ENCODE measurements at places on chromosomes 2 and 18.

- no peak for DNase-seq
Observed at GRCh38 chr18:39318462-39318861, 1752.9 kb upstream of the CELF4 start.

GRCh38 chr2:29246383-29247300 lies 131.4 kb downstream of the CLIP4 start:
- DNase-seq, result no peak

DNA sequence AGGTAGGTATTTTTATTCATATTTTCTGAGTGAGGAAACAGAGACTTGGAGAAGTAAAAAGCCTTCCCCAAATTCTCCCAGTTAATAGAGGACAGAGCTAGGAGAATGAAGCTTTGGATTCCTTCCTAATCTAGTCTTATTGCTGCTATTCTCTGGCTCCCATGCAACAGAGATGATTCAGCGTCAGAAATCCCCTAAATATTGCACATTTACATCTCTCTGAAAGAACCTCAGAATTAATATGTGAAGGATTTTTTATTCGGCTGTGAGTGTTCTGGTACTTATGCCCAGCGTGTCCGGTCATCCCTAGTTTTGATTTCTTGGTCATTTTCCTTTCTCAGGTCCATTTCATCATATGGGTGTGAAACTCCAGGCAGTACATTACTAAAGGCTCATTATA lies 91.2 kb upstream of the SESTD1 start:
- no peak for DNase-seq

GRCh38 chr18:40867459-40867858 lies 1087.6 kb upstream of the PIK3C3 start:
- no peak for DNase-seq

DNA sequence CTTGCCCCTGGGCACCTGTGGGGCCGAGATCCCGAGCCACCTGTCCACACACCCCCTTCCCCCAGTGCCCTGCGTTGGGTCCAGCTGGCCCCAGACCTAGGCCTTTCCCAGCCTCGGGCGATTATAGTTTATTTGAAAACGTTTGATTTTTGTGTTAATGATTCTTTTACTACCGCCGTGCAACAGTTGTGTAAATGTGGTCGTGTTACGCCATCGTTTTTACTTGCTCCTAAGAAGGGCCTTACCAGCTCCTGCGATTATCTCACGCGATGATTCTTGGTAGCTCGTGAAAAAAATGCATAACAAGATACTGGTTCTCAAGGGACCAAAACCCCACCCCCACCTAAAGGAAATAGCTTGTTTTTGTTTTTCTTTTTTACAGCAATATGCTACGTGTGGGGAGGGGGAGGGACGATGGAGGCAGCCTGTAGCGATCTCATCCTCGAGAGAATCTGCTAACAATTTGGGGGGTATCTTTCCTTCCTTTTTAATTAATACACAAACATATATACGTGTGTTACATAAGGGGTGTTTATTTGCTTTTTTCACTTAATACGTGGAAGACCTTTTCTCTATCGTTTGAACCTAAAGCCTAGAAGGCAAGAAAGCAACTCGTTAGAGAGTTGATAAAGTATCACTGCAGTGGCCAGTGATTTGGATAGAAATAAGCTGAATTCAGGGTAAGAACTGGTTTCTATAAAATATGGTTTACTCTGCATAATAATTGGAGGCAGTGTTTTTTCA lies 1.0 kb downstream of the ZDBF2 start:
- no peak for DNase-seq

- DNase-seq, result peak; percentile 27
Observed at GRCh38 chr2:144320491-144320890, 199.4 kb downstream of the ZEB2 start.

DNA sequence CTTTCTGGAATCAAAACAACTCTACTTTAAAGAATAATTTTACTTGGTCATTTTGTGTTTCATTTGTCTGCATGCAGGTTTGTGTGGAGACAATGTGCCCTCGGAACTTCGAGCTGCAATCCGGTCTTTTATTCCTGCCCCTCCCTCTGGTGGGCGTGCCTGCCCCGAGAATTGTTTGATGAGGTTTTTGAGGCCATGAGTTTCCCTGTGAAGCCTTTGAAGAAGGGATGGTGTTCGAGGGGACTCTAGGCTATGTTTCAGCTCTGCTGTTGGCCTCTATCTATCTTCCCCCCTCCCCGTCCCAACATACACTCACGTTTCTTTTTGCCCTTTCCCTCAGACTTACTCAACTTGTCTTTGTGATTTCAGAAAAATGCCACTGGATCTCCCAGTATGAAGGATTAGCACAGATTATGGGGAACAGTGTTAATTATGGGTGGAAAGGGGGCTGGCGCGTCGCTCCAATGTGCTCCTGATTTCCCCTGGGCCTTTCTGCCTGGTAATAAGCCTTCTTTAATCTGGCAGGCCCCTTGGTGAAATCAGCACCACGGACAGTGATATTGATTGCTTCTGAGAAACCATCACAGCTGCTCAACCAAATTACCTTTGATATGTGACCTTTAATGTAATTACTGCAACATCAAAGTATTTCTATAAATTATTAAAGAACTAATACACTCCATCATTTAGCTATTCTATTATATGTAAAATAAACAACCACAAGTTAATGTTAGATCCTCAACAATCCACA lies 82.2 kb downstream of the CELF4 start:
- DNase-seq, result no peak

DNA sequence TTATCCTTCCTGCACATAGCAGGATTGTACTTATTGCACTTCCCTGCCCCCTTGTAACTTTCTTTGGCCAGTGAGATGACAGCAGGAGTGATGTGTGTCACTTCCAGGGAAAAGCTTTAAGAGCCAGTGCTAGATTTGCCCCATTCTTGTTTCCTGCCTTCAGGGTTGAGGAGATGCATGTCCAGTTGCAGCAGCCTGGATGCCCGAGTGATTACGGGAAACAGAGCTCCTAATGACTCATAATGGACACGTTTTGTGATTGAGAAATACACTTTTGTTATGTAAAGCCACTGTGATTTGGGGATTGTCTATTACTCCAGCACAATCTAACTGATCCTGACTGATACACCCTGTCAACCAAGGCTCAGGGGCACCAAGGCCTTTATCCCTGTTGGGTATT lies 5.0 kb upstream of the TET3 start:
- DNase-seq, result no peak

DNA sequence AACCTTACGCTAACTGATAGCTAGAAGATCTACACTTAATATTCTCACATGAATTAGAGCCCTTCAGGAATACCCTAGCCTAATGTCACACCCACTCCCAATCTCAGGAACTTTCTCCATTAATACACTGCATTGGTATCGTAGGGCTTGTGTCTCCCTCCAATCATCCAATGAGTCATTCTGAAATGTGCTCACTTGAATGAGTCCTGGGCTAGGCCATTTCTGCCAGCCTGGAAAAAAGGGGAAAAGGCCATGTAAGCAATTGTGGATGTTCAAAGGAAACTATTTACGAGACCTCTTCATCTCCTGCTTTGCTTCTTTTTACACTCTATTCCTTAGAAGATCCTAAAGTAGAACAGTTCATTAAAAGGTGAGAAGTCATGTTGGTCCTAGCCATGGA lies 18.8 kb downstream of the ZEB2 start:
- no peak for DNase-seq

DNA sequence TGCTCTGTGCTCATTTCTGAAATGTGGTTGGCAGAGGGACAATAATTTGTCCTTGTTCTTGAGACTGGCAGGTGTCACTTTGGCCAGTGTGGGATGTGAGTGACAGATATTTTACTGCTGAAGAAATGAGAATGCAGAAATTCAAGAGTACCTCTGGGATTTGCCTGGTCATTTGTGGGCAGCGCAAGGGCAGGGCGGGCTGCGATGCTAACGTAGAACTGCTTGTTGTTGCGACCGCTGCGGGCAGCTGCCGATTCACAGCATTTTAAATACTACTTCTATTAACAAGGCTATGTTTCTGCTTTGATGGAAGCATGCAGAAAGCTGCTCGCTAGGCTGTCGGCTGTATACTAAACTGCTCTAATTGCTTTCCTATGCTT lies 268.6 kb downstream of the FIGN start:
- DNase-seq, result no peak

DNA sequence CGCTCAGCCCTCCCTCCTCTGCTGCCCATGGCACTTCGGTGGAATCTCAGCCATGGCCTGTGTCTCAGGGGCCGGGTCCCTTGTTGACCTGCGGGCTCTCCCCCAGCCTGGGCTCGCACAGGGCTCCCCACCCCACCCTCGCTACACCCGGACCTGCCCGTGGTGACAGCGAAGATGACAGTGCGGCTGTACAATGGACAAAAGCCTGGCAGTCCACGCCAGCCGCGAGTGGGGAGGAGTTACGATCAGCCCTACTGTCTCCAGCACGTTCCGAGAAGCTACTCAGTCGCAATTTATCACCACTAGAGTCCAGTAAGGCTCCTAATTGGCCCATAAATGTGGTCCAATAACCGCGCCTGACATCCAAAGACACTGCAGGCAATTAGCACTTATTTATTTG lies 31.6 kb downstream of the GBX2 start:
- DNase-seq, result no peak

DNA sequence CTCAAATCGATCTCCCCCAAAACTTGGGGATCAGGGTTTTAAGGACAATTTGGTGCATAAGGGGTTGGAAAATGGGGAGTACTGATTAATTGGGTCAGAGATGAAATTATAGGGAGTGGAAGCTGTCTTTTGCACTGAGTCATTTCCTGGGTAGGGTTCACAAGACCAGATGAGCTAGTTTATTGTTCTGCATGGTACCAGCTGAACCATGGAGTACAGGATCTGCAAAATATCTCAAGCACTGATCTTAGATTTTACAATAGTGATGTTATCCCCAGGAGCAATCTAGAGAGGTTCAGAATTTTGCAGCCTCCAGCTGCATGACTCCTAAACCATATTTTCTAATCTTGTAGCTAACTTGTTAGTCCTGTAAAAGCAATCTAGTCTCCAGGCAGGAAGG lies 73.1 kb downstream of the CPO start:
- no peak for DNase-seq

- DNase-seq, result peak; percentile 34
Observed at GRCh38 chr2:148021059-148021861, at the start of gene MBD5. MBD5 (plus strand) TSS chr2:148021091.

DNA sequence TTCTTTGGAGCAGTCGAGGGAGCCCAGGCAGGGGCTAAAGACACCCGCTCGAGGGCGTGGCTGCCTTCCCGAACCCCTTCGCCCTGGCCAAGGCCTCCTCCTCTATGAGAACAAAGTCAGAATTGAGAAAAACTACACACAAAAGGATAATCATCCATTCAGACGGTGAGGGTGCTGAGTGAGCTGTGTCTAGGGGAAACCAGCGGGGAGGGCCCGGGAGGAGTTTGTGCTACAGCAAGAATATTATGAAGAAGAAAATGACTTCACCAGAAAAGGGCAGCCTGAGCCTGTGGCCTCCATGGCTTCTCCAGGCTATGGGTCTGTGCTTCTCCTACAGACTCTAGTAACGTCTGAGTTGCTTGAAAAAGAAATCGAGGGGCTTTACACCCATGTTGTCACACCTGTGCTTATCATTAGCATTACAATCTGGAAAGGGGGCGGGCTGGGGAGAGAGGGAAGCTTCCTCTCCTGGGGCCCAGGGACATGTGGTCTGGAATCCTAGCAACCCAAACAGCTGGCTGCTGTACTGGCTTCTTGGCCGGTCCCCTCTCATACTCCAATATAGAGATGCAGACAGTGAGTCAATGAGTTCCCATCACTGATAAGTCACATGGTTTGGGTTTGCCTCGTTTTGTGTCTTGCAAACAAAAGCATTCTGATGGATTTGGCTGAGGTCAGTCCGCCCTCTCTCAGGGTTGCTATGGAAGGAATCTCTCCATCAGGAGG lies 52.0 kb upstream of the ARL4C start:
- DNase-seq, result no peak

DNA sequence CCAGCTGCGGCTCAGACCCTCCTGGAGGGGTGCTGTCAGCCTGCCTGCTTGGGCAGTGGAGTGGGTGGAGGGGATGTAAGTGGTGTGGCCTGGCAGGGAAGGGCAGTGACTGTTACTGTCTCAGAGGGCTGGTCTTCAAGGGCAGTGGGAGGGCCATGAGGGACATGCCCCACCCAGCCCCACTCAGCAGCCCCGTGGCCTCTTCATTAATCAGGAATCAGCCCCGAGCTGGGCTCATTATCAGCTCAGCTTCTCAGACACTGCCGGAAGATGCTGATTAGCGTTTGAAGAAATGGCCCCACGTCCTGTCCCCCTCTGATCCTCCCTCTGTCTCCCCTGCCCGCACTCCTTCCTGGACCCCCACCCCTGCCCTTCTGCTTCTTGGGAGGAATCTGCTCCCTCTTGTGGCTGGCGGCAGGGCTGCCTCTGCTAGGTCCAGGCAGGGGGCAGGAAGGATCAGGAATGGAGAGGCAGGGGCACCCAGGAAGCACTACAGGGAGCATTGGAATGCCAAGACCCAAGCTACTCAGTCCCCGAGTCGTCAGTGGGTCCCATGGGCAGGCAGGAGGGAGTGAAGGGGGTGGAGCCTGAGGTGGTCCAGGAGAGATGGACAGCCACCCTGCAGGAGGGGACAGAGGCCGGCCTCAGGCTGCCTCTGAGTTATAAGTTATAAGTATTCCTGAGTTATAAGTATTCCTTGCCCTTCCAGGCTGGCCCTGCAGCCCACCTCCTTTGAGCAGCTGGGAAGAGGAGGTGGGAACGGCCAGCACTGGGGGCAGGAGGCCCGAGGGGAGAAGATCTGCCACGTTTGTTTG lies 7.0 kb downstream of the ASIC4 start:
- DNase-seq, result no peak

GRCh38 chr2:209525331-209525730 lies 101.5 kb downstream of the MAP2 start:
- no peak for DNase-seq

DNA sequence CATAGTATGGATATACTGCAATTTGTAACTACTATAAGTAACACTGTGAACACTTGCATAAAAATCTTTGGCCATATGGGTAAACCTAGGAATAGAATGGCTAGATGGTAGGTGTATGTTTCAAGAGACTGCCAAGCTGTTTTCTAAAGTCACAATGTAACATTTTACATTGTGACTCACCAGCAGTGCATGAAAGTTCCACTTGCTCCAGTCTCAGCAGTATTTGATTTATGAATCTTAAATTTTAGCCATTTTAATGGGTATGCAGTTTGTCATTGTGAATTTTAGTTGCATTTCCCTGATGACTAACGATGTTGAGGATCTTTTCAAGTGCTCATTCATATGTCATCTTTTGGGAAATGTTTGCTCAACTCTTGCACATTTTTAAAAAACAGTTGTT lies 86.1 kb downstream of the FARSB start:
- no peak for DNase-seq

GRCh38 chr2:168997118-168997521 lies 34.0 kb downstream of the ABCB11 start:
- DNase-seq, result no peak

- DNase-seq, result no peak
Observed at GRCh38 chr2:61841286-61841685, 12.6 kb downstream of the FAM161A start.

GRCh38 chr18:22469061-22469734 lies 51.5 kb upstream of the CTAGE1 start:
- DNase-seq, result no peak

- no peak for DNase-seq
Observed at GRCh38 chr2:216996279-216996845, 136.5 kb upstream of the TNP1 start.

DNA sequence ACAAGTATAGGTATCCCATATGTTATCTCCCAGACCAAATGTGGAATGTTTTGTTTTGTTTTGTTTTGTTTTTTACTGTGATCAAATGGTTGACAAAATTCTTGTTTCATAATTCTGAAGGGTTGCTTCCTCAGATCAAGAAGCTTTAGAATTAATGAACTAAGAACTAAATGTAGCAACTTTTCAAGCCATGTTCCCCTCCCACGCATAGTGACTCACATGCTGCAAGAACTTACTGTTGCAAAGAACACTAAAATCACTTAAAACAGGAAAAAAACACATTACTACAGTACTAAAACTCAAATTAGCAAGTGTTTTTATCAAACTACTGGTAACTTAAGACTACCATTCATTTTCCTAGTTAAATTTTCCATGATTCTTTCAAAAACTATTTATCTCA lies 30.6 kb downstream of the HNRNPLL start:
- DNase-seq, result no peak

All from T-helper 17 cell (primary cell).